ENCODE measurements at places on chromosomes 3 and 15. TPM values are rescaled to one million over a fixed set of nuclear protein-coding genes. Genes with fewer than 3 reads are reported as not detected.

GRCh38 chr15:74529921-74530320 is 11.1 kb upstream of the ARID3B start:
- DNase-seq, result no peak

FANCD2 gene
- total RNA-seq, result 77.5 TPM

GRCh38 chr3:21372316-21372715 is 378.7 kb downstream of the ZNF385D start:
- no peak for DNase-seq

DNA sequence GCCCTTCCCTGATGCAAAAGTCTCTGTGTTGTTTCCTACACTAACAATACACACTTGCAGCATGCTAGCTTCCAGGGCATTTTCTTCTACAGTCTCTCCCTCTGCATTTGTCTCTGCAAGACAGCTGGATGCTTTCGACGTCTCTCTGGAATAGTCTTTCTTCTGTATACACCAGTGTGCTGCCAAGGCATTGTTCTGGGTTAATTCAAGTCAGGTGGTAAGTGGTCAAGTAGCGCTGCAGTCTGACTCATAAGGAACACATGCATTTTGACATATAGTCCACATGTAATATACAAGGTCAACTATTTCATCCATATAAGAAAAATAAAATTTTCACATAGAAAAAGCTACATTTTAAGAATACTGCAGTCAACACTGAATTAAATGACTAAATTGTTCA is 92.7 kb downstream of the MYLK start:
- no peak for DNase-seq

DNA sequence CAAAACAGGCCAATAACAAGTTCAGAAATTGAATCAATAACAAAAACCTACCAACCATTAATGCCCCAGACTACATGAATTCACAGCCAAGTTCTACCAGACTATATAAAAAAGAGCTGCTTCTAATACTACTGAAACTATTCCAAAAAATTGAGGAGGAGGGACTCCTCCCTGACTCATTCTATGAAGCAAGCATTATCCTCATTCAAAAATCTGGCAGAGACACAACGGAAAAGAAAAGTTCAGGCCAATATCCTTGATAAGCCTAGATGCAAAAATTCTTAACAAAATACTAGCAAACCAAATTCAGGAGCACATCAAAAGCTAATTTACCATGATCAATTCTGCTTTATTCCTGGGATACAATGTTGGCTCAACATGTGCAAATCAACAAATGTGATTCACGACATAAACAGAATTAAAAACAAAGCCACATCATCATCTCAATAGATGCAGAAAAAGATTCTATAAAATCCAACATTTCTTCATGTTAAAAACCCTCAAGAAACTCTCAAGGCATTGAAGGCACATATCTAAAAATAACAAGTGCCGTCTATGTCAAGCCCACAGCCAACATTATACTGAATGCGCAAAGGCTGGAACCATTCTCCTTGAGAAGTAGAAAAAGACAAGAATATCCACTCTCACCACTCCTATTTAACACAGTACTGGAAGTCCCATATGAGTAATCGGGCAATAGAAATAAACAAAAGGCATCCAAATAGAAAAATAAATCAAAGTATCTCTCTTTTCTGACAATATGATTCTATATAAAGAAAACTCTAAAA is 573.6 kb upstream of the GRM7 start:
- no peak for DNase-seq

DNA sequence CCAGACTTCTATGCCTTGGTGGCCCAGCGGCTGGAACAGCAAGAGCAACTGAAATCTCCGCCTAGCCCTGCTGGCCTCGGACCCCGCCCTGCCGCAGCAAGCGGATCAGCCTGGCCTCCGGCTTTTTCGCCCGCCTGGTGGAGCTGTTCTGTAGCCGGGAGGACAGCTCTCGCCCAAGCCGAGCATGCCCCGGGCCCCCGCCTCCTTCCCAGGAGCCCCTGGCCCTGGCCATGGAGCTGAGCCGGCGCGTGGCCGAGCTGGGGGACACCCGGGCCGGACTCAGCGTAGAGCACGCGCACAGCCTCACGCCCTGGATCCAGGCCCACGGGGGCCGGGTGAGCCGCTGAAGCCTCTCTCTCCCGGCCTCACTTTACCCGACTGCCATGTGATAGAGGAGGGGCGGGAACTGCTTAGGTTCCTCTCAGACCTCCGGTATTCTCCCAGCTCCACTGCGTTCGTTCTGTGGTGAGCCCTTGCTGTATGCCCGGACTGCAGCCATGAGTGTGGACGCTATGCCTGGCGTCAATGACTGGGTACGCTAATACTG is 24.1 kb upstream of the MRPL3 start:
- peak; percentile 86 for DNase-seq

DNA sequence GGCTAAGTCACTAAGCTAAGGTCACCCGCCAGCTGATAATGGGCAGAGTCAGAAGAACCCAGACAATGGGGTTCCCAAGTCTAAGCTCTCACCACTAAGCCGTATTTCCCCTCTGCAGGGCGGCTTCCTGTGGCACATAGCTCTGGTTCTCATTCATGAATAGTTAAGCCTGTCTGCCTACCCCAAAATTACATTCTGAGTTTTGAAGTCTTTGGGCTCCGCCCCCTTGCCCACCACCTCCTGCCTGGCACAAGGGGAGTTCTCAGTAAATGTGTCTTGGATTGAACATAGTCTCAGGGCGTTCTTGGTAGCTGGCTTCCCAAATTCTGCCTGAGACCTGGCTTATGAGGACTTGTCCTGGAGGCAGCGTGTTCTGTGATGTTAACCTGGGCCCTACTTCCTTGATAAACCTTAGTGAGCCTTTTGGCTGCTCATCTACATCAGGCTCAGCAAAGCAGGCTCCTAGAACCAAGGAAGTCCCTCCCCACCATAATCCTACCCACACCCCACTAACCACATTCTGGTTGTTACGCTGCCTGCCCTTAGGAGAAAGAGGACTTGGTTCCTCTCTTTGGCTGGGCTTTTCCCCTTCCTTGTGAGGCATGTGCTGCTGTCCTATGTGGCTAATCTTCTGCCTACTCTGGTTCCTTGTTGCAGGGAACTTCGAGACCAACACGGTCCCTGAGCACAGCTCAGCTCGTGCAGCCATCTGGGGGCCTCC is 54.9 kb downstream of the STARD5 start:
- no peak for DNase-seq

SLC9A9 gene
- 4.1 TPM for total RNA-seq

- DNase-seq, result no peak
These were observed 31.3 kb downstream of the ASB7 start for GRCh38 chr15:100633763-100634075.
